ENCODE measurements at places on chromosomes 6 and 20.
A peak's percentile ranks its signal among the peaks of the same experiment; 100 is the strongest.

DNA sequence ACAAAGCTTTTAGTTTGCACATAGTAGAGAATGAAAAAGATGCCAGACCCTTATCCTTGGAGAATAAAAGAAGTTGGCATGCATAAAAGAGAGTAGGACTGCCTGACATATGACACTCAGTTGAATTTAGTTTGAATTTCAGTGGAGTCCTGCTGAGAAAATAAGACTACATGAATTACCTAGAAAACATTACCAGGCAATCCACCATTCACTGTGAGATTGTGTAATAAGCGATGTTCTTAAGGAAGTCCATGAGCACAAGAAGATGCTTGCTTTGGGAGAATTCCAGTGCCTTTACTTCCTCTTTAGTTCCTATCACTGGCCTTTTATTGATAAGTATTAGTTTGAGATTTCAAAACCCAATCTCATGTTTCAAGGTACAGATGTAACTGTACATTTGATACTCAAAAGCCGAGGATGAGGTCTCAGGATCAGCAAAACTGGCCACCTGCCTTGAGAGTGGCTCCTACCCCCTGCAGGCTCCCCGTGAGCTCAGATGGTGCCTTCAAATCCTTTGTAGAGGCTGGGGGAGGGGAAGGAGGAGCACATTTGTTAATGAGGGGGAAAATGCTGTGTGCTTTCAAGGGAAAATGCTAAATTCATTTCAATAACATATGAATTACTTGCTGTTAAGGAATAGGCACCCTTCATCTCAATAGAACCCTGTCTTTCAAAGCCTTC lies 11.2 kb upstream of the UNC93A start:
- no peak for DNase-seq

DNA sequence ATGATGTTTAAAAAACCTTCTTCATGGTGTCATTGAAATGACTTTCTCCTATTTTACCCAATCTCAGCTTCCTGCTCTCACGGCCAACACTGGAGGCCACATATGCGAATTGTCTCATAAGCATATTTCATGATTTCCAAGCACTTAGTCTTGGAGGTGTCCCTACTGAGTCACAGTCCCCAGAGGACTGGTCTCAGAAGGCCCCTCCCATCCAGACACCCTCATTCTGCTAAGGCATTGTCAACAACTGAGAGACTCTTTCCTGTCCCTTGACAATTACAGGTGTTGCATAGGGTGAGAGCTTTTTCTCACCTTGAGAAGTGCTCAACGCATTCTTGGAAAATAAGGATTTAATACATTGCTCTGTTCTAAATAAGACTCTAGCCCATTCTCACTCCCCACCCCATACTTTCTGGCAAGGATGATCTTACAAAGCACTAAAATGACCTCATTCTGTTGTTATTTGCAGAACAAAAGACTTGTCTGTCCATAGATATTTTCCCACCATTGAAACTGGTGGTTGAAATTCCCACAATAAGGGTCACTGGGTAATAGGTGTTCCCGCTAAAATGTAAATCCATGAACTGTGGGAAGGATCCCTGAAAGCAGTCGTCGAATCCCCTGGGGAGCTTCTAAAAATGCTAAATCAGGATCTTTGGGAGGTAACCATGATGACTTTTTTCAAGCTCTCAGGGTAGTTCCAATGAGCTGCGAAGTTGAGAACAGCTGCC lies 32.3 kb upstream of the SLC22A23 start:
- no peak for DNase-seq

DNA sequence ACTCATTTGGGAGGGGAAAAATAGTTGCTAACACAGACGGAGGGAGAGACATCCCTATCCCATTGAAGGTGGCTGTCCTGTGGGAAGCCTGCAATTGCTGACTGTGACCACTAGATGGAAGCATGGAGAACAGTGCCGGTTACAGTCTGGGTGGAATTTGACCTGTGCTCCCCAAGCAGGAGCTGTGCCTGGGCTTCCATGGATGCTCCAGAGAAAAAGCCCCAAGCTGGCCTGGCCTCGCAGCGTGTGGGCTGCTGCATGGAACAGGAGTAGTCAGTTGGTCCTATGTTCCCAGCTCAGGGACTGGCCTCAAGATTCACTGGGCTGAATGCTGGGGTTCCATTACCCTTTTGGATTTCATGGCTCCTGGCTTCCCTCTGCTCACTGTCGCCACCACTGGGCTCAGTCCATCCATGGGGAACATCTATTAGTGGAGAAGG lies 116.3 kb upstream of the CHD6 start:
- peak; percentile 59 for DNase-seq

DNA sequence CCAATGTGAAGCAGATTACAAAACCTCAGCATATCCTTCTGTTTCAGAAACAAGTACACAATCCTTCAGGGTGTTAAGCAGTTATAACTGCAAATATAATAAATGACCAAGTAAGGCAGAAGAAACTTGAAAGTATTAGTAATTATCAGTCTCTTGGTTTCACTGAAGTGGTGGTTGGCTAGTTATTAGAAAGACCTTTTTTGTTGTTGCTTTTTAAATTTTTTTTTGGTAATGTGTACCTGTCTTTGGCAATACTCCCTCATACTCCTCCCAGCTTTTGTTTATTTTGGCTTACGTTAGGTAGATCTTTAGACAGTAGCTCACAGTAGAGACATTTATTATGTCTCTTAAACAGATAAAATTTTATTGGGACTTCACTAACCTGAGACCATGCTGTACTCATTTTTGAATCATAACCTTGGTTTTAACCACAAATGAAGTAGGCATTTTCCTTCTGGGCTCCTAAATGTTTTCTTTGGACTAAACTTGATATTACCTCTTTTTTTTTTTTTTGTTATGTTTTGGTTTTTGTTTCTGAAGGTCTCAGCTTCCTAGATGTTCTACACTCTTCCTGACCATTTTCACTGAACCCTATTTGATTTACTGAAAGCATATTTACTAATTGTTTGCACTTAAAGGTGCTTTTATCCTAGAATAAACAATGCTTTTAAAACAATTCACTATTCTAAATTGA lies 6.4 kb downstream of the CD2AP start:
- no peak for DNase-seq

DNA sequence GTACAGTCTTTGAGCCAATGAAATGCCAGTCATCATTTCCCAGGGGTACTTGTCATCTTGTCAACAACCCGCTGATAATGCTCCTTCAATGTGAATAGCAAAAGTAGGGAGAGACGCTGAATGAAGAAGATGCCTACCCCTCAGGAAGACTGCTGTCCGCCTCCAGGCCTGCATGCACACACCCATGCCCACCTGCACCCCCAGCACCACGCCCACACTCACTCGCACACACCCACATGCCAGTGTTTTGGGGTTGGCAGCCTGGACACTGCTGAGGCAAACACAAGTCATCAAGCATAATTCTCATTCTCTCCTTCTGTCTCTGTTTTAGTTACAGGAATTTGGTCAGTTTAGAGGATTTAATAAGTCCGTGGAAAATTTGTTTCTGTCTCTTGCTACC lies 63.6 kb downstream of the SYTL3 start:
- DNase-seq = no peak

GRCh38 chr6:25384967-25385366 lies 105.8 kb downstream of the CARMIL1 start:
- no peak for DNase-seq

DNA sequence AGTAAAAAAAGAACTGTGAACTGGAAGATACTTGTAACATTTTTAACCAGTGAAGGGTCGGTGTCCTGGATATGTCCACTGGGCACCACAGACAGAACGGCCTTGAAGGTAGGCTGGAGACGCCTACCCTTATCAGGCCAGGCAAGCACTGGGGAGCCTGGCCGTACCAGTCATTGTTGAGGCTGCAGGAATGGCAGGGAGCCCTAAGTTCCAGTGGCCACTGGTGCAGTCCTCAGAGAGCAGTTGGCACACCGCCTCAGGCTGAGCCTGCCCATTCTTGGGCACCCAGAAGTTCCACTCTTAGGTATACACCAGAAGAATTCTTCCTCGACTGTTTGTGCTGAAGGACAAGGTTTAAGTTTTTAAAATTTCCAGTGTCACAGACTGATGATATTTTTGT lies 20.5 kb downstream of the DNAJC5 start:
- DNase-seq = peak; percentile 36

- DNase-seq = no peak
Measured at GRCh38 chr6:30768634-30769087, 24.3 kb upstream of the IER3 start.

DNA sequence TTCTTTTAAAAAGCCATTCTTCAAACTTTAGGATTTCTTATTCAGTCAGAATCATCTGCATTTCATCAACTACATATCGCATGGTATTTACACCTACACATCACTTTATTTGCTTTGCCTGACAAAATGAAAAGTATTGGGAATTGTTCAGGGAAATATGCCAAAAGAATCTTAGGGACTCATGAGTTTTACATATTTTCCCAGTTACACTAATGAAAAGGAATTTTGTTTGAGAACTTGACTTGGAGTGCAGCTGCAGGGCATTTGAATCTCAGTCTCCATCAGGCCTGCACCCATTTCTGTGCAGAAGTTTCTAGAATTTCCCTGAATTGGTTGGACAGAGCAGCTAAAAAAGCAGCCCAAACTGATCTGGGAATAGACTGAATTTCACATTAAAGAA lies 65.3 kb downstream of the MTHFD1L start:
- DNase-seq = no peak

DNA sequence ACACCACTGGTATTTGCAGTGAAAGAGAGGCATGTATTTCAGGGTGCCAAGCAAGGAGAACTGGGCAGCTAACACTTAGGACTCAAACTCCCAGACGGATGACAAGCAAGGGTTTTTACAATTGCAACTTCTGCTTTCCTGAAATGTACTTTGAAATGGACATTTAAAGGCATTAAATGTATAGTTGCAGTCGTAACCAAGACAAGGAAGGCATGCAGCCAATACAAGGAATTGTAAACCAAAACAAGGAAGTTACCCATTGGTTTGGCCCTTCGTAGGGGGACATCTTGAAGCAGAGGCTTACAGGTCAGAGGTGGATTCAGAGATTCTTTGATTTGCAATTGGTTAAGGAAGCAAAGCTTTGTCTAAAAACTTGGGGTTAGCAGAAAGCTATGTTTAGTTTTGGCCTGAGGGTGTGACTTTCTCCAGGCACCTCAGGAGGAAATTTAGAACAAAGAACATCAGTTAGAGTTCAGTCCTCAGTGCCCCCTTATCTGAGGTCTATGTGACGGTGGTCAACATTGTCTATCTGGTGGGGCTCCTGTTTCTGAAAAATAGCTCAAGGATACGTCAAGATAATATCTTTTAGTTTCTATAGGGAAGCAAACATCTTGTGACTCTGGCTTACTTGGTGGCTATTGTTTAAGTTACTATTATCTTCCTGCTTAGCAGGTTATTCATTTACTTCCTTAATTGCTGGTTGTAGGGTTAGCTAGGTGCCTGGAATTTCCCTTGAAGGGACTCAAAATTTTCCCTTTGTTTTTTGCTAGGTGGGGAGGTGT lies 266.0 kb downstream of the CD83 start:
- DNase-seq = no peak

GRCh38 chr20:58025233-58025632 lies 203.2 kb downstream of the ANKRD60 start:
- DNase-seq = no peak

- no peak for DNase-seq
Measured at GRCh38 chr6:21115111-21115510, 478.4 kb upstream of the SOX4 start.

GRCh38 chr6:118649918-118650581 lies 1.3 kb downstream of the CEP85L start:
- no peak for DNase-seq

DNA sequence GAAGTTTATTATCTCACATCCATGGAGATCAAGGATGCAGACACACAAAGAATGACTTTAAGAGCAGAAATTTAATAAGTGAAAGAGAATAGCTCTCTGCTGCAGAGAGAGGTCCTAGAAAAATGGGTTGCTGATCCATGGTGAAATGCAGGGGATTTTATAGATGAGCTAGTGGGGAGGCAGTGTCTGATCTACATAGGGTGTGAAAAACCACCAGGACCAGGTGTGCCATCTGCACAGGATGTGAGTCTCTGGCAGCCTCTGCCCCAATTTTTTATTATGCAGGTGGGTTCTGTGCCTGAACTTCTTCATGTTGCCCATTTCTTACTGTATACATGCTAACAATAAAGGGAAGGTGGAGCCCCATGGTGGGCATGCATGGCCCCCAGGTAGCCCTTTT lies 19.9 kb upstream of the NANP start:
- no peak for DNase-seq

GRCh38 chr6:105591053-105591452 lies 188.2 kb upstream of the PREP start:
- DNase-seq = no peak

DNA sequence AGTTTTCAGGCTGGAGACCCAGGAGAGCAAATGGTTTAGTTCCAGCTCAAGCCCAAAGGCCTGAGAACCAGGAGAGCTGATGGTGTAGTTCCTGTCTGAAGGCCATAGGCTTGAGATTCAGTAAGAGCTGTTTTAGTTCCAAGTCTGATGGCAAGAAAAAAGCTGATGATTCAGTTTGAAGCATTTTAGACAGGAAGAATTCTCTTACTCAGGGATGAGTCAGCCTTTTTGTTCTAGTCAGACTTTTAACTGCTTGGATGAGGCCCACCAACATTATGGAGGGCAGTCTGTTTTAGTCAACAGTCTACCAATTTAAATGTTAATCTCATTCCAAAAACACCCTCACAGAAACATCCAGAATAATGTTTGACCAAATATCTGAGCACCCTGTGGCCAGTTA lies 2.5 kb downstream of the ZSCAN26 start:
- no peak for DNase-seq

GRCh38 chr6:105259913-105260889 lies 80.4 kb upstream of the POPDC3 start:
- DNase-seq = no peak

DNA sequence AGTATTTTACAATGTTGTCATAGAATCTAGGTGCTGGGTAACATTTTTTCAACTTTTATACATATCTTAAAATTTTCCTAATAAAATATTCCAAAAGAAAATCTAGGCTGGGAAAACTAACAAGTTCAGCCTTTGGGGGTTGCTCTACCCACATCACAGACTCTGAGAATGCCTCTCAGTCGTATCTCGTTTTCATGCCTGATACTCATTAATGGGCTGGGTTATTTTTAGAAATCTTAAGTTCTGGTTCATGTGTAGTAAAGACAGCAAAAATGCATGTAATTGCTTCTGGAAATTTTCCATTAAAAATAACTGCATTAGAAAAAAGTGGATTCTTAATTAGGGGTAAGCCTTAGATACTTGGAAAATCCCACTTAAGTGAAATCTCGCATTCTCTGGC lies 149.3 kb downstream of the SLC24A3 start:
- DNase-seq = no peak

GRCh38 chr6:167796192-167796981 lies 30.3 kb upstream of the AFDN start:
- DNase-seq = no peak

- DNase-seq = no peak
Measured at GRCh38 chr6:15956205-15957106, 172.4 kb upstream of the MYLIP start.
